CD4-positive, alpha-beta T cell treated with Interleukin-6 at 100 ng/mL for 8 hours (primary cell): ENCODE measurements at places on chromosomes 13 and 19.

GRCh38 chr13:68125087-68125480, 894.9 kb upstream of the PCDH9 start:
- DNase-seq = no peak

DNA sequence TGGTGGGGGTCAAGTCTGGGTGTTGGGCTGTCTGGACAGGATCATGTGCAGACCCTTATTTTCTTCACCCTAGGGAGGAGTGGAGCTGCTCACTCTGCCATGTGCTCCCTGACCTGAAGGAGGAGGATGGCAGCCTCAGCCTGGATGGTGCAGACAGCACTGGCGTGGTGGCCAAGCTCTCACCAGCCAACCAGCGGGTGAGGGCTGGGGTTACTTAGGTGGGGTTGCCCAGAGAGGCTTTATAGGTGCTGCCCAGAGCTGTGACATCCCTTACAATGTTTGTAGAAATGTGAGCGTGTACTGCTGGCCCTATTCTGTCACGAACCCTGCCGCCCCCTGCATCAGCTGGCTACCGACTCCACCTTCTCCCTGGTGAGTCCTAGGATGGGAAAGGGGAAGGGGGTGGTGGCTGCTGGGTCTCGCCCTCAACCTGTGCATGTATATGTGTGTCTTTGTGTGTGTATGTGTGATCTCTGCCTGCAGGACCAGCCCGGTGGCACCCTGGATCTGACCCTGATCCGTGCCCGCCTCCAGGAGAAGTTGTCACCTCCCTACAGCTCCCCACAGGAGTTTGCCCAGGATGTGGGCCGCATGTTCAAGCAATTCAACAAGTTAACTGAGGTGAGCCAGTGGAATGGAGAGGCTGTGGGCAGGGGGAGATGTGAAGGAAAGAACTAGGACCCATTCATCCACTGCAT, 5.1 kb downstream of the CHMP2A start:
- no peak for DNase-seq

DNA sequence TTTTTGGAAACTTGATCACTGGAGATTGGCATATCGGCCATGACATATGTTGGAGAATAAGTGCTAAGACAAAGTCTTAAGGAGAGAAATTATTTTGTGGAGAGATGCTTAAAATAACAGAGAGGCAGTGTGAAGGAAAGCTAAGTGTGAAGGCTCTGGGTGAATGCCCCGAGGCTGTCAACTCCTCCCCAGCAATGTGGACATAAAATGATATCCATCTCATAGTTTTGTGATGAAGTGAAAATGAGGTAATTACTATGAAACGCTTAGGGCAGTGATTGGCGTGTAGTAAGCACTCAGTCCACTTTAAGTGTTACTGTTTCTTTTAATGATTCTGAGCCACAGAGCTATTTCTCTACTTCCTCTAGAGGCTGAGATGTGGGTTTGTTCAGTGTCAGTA, 195.8 kb upstream of the KLF12 start:
- no peak for DNase-seq

DNA sequence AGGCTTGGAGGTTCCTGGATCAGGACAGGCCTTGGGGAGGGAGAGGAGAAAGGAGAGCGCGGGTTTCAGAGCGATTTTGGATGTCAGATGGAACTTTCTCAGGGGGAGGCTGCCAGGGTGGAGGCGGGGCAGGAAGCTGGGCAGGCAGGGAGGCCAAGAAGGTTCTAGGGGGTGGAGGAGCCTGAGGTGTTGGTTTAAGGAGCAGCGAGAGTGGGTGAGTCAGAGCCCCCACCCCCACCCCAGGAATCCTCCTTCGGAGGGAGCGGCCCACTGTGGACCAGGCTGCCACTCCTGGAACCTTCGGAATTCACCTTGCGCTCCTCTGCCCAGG, 15.9 kb upstream of the NOP53 start:
- DNase-seq = no peak

- DNase-seq = peak; percentile 28
These were observed 29.0 kb downstream of the RANBP3 start for GRCh38 chr19:5948752-5949564.

GRCh38 chr13:88958821-88959220, 1287.7 kb downstream of the SLITRK5 start:
- DNase-seq = no peak

DNA sequence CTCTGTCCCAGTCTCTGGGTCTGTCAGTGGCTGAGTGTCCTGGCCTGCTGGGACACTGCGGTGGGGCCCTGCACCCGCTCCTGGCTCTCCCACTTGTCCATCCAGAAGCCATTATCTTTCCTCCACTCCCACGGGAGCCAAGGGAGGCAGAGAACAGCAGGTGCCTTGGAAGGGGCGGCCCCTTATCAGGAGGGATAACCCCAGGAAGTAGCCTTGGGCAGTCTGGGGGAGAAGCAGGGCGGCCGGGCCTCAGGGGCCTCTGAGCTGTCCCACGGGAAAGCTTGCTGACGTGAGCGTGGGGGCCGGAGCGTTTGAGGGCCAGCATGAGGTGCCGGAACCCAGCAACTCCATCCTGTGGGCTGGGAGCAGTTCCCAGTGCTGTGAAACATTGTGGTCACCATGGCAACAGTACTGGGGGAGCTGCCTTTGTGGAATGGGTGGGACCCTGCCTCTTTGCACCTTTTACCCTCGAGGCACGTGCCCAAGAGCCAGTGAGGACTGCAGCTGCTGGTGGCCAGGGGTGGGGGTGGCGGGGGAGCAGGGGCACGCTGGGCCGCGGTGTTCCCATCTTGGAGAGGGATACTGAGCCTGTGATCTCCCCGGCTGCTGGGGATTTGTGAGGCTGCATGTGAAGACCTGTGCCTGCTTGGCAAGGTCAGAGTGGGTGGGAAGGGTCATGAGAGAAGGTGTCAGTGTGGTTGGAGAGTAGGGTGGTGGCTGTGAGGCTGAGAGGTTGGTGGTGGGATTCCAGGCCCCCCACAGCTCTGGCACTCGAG, 20.9 kb downstream of the KLHL26 start:
- DNase-seq = no peak

- no peak for DNase-seq
These were observed 16.1 kb downstream of the ZNF816 start for GRCh38 chr19:52946322-52947310.

DNA sequence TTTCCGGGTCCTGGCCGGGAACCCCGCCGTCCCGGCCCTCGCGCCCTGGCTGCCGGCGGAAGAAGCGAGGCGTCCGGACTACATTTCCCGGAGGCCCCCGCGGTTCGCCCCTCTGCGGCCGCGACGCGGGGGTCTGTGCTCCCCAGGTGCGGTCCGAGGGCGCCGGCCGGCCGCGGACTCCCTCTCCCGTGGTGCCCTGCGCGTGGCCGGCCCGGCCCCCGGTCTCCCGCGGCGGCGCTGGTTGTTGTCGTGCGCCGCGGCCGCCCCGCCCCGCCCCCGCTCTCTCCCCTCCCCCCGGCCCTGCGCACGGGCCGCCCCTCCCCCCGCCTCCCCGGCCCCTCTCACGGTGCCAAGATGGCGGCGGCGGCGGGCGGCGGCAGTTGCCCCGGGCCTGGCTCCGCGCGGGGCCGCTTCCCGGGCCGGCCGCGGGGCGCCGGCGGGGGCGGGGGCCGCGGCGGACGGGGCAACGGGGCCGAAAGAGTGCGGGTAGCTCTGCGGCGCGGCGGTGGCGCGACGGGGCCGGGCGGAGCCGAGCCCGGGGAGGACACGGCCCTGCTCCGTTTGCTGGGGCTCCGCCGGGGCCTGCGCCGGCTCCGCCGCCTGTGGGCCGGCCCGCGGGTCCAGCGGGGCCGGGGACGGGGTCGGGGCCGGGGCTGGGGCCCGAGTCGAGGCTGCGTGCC, at the start of gene KMT2B:
Gene KMT2B (plus strand): TSS at position 339 of the 680 bp plus-strand sequence. CDS start 16 bp downstream, at position 355.
- no peak for DNase-seq

GRCh38 chr13:51971520-51972426, 39.5 kb downstream of the ATP7B start:
- DNase-seq = no peak

DNA sequence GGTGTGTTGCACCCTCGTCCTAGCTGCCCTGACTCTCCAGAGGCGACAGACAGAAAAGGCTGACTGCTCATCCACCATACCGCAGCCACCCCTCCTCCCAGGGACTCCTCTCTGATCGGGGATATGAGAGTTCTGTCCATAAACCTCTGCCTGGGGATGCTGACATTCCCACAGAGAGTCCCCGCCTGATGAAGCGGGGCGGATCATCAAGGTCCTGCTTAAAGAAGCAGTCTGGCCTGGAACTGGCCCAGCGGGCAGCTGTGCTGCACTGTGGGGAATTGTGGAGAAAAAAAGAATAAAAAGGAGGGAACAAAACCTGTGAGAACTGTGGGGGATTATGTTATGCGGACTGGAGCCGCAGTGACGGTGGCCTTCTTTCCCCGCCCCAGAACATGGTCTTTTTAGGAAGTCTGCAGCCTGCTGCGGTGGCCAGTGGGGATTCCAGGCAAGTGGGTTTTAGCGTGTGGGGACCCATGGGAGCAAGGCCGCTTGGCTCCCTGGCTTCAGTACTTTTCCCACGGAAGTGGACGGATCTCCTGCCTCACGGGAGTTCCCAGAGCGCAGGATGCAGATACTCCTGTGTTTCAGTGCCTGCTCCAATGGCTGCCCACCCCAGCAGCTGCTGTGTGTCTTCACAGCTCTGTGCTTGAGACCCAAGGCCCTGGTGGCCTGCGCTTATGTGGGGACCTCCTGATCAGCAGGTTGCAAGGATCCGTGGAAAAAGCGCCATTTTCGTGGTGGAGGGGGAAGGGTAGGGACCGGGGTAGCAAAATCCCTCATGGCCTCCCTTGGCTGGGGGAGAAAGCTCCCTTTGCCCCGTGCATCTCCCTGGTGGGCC, 1456.2 kb upstream of the SLC10A2 start:
- DNase-seq = no peak

DNA sequence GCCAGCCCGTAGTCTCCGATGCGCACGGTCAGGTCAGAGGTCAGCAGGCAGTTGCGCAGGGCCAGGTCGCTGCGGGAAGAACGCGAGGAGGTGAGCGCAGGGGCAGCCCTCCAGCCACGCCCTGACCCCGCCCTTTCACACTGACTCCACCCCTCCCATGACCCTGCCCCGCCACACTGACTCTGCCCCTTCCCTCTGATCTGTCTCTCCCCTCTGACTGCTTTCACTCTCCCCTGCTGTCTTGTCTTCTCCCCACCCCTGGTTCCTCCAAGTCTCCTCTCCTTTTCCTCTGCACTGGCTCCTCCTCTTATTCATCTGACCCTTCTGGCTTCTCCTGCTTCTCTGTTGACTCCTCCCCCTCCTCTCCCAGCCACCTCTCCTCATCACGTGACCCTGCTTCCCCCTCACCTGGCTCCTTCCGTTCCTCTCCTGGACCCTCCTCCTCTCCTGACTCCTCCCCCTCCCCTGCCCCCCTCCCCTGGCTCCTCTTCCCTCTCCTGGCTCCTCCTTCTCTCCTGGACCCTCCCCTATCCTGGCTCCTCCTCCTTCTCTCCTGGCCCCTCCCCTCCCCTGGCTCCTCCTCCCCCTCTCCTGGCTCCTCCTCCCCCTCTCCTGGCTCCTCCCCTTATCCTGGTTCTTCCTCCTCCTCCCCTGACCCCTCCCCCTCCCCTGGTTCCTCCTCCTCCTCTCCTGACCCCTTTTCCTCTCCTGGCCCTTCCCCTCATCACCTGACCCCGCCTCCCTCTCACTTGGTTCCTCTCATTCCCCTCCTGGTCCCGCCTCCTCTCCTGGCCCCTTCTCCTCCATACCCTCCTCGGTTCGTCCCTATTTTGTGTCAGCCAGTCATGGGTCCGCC, 9.9 kb downstream of the LMTK3 start:
- DNase-seq = peak; percentile 85

GRCh38 chr13:85650613-85651012, 148.6 kb downstream of the SLITRK6 start:
- no peak for DNase-seq

GRCh38 chr13:31081316-31081715, 80.4 kb downstream of the HSPH1 start:
- DNase-seq = no peak

DNA sequence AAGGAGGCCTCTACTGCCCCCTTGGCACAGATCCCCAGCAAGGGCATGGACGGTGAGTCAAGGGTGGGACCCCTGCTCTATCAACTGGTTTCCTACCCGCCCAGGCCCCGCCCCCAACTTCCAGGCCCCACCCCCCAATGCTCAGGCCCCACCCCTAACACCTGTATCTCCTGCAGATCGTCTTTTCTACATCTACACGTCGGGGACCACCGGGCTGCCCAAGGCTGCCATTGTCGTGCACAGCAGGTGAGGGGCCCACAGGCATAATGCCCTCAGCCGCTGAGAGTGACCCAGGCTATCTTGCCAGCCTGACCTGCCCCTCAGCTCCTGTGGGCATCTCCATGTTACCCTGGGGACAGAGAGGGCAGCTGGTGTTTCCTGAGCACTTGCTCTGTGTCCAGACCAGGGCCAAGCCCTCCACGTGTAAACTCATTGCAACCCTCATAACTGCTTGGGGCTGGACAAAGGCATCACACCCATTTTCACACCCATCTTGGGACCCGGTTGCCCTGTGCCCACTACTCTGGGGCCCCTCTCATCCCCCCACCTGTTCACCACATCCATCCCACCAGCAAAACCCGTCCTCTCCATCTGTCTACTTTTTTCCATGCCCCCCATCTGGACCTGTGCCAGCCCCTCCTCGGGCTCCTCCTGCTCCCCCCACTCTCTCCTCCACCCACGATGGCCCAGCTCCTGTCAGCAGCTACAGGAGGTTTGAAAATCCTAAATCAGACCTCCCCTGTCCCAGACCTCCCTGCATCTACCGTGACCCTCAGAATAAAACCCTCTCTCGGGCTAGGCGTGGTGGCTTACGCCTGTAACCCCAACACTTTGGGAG, 17.2 kb downstream of the SLC27A1 start:
- no peak for DNase-seq

- DNase-seq = peak; percentile 82
These were observed 12.8 kb downstream of the LTBP4 start for GRCh38 chr19:40613690-40614621.

DNA sequence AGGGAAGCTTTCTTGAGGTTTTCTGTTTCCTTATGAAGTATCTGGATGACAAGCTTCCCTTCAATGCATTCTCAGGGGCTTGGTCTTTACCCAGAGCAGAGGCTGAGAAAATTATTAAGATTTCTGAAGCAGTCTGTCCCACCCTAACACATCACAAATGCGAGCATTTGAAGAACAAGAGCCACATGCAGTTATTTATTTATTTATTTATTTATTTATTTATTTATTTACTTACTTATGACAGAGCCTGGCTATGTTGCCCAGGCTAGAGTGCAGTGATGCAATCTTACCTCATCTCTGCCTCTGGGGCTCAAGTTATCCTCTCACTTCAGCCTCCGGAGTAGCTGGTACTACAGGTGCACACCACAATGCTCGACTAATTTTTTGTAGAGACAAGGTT, 38.4 kb downstream of the SPRYD7 start:
- DNase-seq = no peak

GRCh38 chr19:54644056-54644455, 13.8 kb downstream of the LILRB1 start:
- no peak for DNase-seq
